HL-60 (cell line): ENCODE measurements at places on chromosomes 7 and 10.

DNA sequence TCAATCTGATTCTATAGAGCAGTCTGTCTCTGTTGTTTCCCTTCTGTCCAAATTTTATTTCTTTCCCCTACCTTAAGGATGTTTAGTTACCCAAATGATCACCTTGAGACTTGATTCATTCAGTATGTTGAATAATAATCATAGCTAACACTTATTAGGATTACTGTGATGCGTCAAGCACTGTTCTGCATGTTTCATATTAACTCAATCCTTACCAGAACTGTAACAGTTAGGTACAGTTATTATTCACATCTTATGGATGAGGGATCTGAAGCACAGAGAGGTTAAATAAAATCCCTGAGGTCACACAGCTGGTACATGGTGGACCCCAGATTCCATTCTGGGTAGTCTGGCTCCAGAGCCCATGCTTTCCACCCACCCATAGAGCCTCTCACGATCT, 97.9 kb upstream of the SAMD8 start:
- DNase-seq = no peak

DNA sequence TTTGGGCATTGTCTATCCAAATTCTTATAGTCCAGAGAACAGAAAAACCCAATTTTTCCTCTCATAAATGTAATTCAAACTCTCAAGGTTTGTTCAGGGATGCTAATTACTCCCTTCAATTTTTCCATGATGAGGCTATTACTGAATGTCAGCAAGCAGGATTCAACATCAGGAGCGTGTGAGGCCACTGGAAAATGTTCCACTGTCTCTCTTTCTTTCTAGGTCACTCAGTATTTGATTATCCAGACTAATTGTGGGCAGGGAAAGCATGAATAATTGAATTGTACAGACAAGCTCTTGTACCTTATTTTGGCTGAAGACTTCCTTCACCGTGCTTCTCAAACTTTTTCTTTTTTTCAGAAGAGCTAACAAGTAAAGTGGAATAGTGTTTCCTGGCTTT, 30.7 kb downstream of the THNSL1 start:
- no peak for DNase-seq

GRCh38 chr10:103472005-103472404, 7.0 kb downstream of the CALHM3 start:
- no peak for DNase-seq

- no peak for DNase-seq
These were observed 161.9 kb downstream of the SORCS3 start for GRCh38 chr10:104802941-104803340.

DNA sequence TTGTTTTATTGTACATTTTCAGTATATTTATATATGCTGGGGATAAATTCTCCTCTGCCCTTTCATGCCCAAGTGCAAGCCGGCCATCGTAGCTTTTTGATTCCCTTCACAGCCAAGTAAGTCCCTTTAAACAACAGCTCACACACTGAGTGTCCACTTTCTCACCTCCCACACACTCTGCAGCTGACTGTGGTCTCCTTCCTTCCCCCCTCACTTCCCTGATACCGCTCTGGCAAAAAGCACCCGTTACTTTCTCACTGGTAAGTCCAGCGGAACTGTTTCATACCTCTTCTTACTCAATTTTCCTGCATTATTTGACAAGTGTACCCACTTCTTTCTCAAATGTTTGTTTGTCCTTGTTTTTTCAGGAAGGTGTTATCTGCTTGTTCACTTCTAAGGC, 35.2 kb downstream of the MGAM start:
- DNase-seq = peak; percentile 83

DNA sequence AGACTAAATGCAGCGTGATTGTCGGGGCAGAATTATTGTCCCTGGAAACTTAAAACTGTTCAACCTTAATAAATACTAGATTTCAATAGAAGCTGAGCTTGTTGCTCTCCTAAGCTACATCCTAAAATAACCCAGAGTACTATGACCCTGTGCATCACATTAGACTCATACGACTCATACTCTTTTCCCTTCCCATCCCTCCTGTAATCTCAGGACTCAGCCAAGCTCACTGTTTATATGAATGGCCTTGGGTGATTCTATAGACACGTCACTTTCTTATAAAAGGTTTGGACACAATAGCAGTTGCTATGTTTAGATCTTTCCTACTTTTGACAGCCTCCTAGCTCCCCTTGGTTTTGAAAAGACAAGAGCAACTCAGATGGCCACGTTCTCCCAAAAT, 17.2 kb downstream of the TCF7L2 start:
- DNase-seq = no peak

DNA sequence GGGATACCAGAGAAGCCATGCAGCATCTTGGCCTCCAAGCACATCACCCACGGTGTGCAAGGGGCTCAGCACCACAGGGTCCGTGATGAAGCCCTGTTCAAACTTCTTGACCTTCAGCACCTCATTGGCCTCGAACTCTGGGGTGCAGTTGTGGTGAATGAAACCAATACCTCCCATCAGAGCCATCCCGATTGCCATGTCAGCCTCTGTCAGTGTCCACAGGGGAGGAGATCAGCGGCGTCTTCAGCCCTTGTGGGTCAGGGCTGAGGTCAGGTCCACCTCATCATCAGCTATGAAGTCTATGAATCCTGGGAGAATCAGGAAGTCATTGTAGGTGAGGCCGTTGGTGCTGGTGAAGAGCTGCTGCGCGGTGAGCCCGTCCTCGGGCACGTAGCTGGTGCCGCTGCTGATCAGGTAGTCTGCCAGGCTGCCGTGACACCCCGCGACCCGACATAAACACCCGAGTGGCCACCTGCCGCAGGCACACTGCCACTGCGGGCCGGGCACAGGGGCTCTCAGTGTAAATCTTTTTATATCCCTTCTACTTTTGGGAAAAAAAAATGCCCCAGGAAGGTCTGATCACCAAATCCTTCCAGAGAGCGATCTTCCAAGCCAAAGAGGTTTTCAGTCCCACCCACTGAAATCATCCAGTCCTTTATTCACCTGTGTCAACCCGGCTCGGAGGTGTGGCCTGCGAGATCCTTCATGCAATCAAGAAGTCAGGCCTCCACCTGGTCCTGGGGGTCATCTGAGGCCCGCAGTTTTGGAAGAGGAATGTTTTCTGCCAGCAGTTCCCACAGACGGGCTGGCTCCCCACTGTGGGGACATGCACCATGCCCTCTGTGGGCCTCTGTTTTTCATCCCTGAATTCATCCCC, 144.1 kb upstream of the KCNMA1 start:
- DNase-seq = no peak

DNA sequence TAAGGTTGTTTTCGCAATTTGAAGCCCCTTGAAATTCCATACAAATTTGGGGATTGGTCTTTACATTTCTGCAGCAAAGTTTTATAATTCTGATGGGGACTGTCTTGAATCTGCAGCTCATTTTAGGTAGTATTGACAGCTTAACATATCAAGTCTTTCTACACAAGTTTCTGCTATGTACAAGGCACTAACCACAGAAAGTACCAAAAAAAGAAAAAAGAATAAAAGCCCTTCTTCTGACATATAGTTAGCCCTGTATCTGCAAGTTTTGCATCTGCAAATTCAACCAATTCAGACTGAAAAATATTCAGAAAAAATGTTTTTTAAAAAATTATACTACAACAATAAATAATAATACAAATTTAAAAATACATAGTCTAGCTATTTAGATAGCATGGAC, 15.3 kb downstream of the POT1 start:
- no peak for DNase-seq

DNA sequence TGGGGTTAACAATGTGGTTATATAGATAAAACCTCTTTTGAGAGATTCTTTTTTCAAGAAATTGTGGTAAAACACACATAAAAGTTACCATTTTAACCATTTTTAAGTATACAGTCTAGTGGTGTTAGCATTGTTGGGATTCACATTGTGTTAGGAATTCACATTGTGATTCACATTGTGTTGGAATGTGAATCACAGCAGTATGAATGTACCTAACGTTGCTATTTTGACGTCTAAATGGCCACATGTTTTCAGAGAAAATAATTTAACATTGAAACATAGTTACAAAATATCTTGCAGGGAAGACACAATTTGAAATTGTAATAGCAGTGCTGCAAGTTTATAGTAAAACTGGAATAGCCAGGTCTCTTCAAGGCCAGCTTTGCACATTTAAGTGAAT, 129.0 kb downstream of the BICC1 start:
- no peak for DNase-seq

DNA sequence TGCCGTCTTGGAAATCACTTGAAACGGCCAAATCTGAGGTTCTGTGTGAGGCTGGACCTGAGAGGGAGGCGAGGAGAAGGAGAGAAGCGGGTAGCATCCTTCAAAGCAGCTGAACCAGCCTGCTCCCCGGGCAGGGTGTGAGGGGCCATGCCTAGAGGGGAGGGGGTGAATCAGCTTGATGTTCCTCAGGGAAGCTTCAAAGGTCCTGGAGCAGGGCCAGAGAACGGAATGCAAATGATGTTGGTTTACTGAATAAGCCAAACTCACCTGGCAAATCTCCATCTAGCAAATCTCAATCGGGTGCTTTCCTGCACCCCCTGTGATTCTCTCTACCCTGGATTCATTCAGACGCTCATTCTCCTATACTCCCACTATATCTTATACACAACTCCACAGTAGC, 226.9 kb downstream of the WDR11 start:
- DNase-seq = no peak
